A549 (cell line): ENCODE measurements at places on chromosomes 5 and 9. TPM values are rescaled to one million over a fixed set of nuclear protein-coding genes. Genes with fewer than 3 reads are reported as not detected.

GRCh38 chr9:136626066-136626725, 36.5 kb upstream of the EGFL7 start:
- DNase-seq, result no peak

- DNase-seq, result peak; percentile 81
Observed at GRCh38 chr9:137461663-137462395, 2.7 kb upstream of the NSMF start.

Gene AGXT2
- not detected in 3 replicates for polyA plus RNA-seq

DNA sequence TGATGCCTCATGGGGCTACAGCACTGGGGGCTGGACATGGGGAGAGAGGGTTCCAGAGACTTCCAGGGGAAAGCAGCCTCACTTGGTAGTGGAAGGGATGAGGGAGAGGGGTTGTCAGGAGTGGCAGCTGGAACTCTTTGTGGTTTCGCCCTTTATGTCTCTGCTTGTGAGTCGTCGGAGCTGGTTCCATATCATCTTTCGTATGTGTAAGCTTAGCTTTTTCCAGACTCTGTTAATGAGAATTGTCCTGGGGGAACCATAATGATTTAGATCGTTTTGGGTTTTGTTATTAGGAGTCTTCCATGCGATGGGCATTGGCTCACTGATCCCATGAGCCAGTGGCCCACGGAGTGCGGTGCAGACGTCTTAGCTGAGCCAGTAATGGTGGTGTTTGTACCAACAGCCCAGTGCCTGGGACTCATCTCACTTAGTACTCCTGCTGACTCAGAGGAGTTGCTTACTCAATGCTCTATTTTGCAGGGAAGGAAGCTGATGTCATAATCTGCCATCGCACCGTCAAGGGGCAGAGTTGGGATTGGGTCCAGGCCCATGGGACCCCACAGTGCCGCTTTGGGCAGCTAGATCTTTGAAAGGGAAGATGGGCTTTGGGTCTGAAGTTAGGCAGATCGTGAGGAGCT, 48.5 kb downstream of the NEK6 start:
- peak; percentile 75 for DNase-seq

DNA sequence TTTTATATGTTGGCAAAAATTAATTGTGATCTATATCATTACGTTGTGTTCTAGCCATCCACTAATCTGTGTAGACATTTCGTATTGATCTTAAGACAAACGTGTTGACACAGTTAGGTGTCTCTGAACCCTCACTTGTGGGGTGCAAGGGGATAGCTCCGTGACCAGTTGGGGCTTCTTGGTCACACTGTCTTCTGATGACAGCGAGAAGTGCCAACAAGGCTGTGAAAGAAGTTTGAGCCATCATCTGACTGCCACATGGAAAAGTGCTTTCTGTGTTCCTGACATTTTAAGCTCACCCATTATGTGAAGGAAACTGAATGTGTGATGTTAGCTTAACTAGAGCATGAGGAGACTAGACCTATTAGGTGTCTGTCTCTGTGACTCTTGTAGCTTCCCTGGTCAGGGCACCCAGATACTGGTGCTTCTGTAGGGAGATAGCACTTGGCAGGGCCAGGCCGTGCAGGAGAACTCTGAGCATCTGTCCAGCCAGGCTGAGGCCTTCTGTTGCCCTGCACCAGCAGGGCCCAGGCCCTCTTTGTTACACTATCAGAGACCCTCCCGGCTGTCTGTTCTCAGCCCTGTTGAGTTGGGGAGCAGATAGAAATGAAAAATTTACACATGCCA, 52.8 kb upstream of the PHF2 start:
- no peak for DNase-seq

Gene MEIKIN
- polyA plus RNA-seq, result not detected in 3 replicates

Gene MSMP
- not detected in 3 replicates for polyA plus RNA-seq

GRCh38 chr9:71364186-71364955, 242.9 kb upstream of the TRPM3 start:
- no peak for DNase-seq

GRCh38 chr9:105437704-105438103, 10.1 kb upstream of the FSD1L start:
- DNase-seq, result no peak

DNA sequence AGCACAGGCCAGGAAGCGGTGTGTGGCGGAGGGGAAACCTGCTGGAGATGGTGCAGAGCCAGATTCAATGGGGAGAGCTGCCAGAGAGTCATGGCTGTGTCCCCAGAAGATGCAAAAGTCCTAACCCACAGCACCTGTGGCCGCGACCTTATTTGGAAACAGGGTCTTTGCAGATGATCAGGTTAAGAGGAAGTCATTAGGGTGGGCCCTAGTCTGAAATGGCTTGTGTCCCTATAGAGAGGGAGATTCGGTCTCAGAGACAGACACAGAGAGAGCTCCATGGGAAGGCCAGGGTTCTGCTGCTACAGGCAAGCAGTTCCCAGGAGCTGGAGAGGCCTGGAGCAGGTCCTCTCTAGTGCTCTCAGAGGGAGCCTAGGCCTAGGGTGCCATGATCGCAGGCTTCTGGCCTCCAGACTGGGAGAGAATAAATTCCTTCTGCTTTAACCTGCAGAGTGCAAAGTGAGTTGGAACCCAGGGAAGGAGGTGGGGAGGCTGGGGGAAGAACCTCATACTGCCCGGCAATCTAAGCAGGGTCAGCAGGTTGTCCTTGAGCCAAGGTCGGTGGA, 1.9 kb upstream of the LPCAT1 start:
- no peak for DNase-seq

DNA sequence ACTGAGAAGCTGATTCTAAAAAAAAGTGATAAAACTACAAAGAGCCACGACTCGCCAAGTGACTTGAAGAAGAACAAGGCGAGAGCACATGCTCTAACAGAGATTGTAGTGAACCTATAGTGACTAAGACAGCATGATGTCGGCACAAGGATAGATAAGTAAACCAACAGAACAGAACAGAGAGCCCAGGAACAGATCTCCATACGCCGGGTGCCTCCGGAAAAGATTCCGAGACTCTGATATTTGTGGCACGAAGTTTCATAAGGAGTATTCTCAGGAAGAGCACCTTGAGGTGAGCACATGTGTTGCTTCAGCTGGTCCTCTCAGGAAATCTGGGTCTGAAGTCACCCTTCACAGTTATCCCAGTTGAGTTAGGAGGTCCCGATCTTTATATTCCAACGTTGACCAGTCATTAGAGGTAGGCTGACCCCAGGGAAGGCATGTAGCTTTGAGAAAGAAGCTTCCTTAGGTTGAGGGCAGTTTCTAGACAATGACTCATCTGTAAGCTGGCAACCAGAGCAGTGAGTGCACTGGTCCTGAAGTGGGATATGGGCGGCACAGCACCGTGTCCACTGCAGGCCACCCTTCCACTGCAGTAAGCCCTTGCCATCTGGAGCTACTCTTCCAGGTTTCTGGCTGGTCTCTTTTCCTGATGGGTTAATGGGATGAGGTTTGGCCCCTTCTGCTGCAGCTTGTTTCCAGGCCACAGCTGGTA, 13.6 kb upstream of the CLK4 start:
- DNase-seq, result no peak

GRCh38 chr5:82597437-82597836, 319.3 kb upstream of the RPS23 start:
- no peak for DNase-seq

- no peak for DNase-seq
Observed at GRCh38 chr9:21985964-21986667, 8.1 kb downstream of the CDKN2A start.

GRCh38 chr9:124050955-124051354, 39.4 kb downstream of the LHX2 start:
- DNase-seq, result no peak

DNA sequence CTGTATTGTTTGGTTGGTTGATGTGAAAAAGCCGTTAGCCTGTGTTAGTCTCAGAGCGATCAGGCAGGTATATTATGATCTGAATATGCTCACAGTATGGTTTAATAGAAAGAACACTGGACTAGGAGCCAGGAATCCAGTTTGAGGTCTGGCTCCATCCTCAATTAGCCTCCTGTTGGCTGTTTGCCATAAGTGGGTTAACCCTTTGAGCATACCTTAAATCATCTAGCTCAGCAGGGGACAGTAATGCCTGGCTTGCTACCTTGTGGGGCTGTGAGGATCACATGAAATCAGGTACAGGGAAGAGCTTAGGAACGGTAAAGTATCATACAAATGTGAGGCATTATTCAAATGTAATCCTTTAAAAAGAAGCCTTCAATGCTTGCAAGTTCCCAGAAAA, 104.7 kb downstream of the CMYA5 start:
- DNase-seq, result no peak

Gene TOR2A
- polyA plus RNA-seq, result 9.4 to 9.6 TPM (median 9.5 TPM) in 3 replicates

DNA sequence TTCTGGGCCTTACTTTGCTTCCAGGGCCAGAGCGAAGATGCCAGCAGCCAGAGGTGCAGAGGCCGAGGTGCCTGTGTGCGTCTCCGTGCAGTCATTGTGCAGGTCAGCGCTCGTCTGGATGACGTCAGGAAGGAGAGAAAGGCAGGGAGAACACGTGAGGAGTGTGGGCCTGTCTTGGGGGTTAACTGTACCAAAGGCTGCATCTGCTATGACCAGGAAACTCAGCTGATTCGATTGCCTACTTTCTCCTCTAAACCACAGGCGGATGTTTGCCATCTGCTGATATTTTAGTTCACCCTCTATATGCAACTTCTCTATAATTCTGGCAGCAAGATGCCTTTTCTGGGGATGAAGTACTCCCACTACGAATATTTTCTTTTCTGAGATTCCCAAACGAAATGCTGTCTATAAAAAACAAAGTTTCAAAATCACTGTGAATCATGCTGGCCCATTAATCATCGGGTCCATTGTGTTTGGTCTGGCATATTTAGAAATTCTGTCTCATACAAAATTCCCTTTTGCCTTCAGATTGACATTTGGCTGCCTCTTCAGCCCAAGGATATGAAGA, 24.8 kb downstream of the PCSK1 start:
- peak; percentile 23 for DNase-seq

- peak; percentile 96 for DNase-seq
Observed at GRCh38 chr9:5838884-5839571, 6.1 kb upstream of the ERMP1 start.

Gene GPR151
- polyA plus RNA-seq, result not detected in 3 replicates

GRCh38 chr5:91160714-91161285, 222.3 kb downstream of the ARRDC3 start:
- no peak for DNase-seq

Gene PCDHB3
- polyA plus RNA-seq, result 0.03 to 0.06 TPM (median 0.03 TPM) in 3 replicates
